Esophagus squamous epithelium (tissue), 5 donors: ENCODE measurements at places on chromosomes 1 and 21.

DNA sequence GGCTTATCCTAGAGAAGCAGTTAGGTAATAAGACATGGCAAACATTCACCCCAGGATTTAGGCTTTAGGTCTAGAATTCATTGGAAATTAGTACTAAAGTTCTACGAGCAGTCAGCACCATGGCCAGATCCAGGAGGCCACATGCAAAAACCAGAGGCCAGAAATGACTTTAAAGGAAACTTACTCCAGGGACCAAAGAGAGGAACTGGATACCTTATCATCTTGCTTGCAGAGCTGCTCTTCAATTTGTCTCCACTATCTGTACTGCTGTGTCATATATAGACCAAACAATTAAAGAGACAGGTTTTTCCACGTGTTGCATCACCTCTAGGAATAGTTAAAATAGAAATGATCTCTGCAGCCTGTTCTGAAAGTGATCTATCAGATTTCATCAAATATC is 127.8 kb downstream of the LMX1A start:
- DNase-seq, result no peak

DNA sequence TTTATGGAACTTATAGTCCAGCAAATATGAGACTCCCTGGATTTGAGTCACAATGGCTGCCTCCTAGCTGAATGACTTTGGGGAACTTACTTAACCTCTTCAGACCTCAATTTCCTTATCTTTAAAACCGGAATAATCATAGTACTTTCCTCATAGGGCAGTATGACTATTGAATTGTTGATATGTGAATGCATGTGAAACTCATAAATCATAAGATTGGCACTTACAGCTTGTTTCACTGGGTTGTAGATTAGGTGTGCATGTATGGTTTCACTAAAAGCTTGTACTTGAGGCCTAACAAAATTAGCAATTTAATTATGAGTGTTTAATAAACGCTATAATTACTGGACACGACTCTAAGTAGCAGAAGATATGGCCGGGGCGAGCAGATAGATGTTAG is 72.5 kb downstream of the ST6GALNAC5 start:
- no peak for DNase-seq

DNA sequence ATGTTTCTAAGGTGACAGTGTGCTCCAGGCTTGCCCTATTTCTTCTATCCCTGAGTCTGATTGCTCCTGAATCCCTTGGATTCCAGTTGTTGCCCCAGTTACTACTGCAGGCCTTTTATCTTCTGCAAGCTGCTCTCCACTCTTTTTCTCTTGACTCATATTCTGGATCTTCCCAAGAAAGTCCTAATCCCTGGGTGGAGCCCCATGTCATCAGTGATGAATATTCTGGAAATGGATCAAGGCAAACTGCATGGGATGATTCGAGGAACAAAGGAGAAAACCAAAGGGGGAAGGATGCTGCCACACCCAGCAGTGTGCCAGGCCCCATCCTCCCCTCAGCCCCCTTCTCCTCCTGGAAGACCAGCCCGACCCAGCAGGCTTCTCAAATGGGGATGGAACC is 63.3 kb upstream of the ATP2B4 start:
- no peak for DNase-seq

DNA sequence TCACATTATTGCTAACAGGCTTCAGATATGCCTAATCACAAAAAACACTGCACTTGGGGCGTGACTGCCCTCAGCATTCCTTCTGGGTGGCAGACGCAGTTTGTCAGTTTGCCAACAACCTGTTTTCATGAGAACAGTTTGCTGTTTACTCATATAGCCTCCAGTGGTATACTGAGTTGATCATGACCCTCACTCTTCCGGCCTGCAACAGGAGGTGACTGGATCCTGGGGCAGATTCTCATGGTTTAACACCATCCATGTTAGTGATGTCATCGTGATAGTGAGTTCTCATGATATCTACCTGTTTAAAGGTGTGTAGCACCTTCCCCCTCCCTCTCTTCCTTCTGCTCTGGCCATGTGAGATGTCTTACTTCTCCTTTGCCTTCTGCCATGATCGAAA is 555.2 kb downstream of the PLPP3 start:
- DNase-seq, result no peak

DNA sequence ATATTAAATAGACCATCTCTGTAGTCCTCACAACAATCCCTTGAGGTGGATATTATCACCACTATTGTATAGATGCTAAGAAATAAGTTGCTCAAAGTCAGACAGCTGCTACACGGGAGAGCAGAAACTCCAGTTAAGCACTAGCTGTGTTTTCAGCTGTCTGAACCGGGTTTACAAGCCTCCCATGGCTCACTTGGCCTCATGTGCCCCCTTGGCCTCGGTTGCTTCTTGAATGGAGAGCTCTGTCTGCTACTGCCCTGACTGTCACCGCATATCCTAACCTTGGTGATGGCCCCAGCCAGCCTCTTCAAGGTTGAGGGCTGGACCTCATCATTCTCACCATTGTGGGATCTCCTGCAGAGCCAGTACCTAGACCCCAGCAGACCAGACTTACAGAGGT is 123.4 kb downstream of the AK5 start:
- no peak for DNase-seq

- DNase-seq, result no peak
Measured at GRCh38 chr1:164608651-164609057, 49.7 kb downstream of the PBX1 start.

DNA sequence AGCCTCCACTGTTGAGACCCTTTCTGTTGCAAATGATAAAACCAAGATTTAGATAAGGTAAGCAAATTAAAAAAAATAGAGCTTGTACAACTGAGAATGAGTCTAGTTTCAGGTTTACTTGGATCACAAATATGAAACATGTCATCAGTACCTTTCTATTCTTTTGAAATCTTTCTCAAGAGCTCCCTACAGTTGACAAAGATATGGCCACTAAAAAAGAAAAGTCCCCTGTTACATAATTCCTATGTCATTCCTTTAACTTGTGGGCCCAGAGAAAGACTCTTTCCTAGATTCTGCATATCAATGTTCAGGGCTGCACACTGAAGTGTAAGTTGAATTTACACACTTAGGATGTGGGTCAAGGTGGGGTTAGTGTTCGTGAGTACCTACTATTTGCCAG is 168.1 kb downstream of the PLA2G4A start:
- DNase-seq, result no peak

DNA sequence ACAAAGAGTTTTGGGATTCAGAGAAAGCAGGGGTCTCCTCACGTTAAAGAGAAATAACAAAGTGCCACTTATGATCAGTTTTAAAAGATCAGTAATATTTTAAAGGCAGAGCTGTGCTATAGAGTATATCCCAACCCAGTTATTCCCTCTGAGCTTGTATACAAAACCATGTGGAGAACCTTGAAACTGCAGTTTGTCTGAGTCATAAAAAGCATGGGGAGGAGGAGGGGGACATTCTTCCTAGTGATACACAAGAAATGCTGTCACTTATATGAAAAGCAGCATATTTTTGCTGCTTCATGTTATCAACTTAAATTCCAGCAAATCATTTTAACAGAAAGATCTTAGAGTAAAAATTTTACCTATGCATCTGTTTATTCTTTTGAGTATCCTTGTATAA is 244.5 kb downstream of the GPR52 start:
- no peak for DNase-seq

- no peak for DNase-seq
Measured at GRCh38 chr1:174812656-174813055, 187.1 kb upstream of the CACYBP start.

GRCh38 chr1:13699510-13699909 is 478 bp upstream of the PRDM2 start:
- no peak for DNase-seq

GRCh38 chr1:234675572-234675971 is 65.6 kb upstream of the IRF2BP2 start:
- no peak for DNase-seq

DNA sequence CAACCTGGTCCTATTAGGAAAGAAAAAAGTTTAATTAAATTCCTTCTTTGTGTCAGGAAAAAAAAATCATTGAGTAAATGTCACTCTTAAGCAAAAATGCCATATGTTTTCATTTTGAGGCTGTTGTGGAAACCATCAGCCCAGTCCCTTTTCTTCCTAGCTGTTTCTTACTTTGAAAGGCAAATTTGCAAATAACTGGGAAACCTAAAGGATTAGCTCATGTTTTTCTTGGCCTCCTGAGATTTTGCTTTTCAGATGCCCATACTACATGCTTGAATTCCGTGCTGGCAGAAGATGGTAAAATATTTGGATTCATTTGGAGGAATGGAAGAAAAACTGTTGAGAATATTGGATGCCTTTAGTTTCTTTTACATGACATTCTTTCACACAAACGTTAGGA is 182.1 kb upstream of the ADAMTS5 start:
- no peak for DNase-seq

DNA sequence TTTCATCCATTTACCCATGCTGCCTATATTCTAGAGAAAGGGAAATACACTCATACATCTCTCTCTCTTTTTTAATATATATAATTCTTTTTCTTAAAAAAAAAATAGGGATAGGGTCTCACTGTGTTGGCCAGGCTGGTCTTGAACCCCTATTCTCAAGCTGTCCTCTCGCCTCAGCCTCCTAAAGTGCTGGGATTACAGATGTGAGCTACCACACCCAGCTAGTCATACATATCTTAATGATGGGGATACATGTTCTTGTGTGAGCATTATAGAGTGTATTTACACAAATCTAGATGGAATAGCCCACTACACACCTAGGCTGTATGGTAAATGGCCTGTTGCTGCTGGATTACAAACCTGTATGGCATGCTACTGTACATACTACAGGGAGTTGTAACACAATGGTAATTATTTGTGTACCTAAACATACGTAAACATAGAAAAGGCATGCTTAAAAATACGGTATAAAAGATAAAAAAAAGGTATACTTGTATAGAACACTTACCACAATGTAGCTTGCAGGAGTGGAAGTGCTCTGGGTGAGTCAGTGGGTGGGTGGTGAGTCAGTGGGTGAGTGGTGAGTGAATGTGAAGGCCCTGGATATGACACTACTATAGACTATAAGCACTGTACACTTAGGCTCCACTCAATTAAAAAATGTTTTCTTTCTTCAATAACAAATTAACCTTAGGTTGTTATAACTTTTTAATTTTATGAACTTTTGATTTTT is 72.9 kb downstream of the IVNS1ABP start:
- no peak for DNase-seq

GRCh38 chr1:206678490-206678889 is 6.2 kb upstream of the MAPKAPK2 start:
- no peak for DNase-seq

DNA sequence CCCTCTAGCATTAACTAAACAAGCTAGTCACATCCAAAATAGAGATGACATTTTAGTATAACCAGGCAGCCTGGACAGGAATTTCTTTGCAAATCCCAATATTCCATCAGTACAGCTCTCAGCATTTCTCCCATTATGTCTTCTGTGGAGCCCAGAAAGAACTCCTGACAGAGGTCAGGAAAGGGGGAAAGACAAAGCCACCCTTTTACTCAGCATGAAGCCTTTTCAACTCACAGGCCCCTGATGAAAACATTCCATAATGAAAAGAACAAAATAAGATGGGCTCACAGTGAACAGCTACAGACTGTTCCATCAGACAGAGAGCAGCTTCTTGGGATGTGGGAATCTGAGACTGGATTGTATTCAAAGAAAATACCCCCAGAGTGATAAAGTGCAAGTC is 80.6 kb downstream of the TEX35 start:
- no peak for DNase-seq

GRCh38 chr1:25977801-25978200 is 20.1 kb downstream of the PAFAH2 start:
- no peak for DNase-seq

- DNase-seq, result no peak
Measured at GRCh38 chr1:94903280-94904009, 23.5 kb downstream of the CNN3 start.

GRCh38 chr1:30684881-30685795 is 38.2 kb downstream of the MATN1 start:
- DNase-seq, result no peak

GRCh38 chr1:32924881-32925344 is 23.7 kb upstream of the TMEM54 start:
- no peak for DNase-seq

DNA sequence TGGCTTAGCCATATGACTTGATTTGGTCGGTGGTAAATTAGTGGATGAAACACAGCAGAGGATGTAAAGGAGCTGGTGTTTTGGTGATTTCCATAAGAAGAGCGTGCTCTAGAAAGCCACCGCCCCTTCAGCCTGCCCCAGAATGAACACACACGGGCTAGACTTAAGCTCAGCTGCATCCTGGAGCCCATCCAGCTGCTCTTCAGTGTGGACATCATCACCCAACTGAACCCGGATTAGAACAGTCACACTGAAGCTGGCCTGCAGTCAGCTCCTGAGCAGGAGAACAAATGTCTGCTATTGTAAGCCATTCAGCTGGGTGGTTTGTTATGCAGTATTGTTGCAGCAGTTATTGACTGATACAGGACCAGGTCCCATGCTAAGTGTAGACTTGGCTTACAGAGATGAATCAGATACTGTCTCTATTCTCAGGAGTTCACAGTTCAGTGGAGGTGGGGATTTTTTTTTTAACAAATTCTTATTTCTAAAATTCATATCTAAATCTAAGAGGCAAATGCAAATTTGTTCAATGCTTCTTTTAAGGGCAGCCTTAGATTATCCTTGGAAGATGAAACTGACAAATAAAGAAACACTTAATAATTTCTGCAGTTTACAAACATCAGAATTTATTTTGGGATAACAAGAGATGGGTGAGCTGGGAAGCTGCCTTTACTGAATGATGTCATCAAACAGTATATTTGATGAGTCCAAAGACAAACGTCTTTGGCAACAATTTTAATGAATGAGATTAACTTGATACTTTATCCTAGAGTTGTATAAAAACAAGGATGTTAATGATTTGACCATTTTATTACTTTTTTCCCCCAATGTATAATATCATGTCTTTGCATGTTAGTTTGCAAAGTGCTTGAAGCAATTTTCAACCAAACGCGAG is 251.2 kb downstream of the TRABD2B start:
- DNase-seq, result no peak

DNA sequence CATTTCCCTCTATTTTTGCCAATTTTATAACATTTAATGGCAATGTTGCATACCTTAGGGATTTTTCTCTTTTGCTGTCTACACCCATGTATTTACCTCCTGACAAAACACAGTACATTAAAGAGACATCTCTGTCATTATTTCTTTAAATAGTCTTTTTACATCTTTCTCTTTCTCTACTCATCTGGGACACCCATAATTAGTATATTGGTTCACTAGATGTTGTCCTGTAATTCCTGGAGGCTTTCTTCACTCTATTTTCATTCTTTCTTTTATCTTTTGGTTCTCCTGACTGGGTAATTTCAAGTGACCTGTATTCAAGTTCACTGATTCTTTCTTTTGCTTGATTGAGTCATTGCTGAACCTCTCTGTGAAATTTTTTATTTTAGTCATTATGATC is 74.3 kb downstream of the FCRL5 start:
- no peak for DNase-seq

GRCh38 chr1:223628233-223629125 is 37.0 kb downstream of the CAPN8 start:
- DNase-seq, result no peak

GRCh38 chr1:243246916-243247315 is 8.2 kb downstream of the CEP170 start:
- DNase-seq, result no peak
